ENCODE measurements at places on chromosomes 16 and 17.

GRCh38 chr17:56913000-56913311 lies 893 bp downstream of the TRIM25 start:
- no peak for DNase-seq

DNA sequence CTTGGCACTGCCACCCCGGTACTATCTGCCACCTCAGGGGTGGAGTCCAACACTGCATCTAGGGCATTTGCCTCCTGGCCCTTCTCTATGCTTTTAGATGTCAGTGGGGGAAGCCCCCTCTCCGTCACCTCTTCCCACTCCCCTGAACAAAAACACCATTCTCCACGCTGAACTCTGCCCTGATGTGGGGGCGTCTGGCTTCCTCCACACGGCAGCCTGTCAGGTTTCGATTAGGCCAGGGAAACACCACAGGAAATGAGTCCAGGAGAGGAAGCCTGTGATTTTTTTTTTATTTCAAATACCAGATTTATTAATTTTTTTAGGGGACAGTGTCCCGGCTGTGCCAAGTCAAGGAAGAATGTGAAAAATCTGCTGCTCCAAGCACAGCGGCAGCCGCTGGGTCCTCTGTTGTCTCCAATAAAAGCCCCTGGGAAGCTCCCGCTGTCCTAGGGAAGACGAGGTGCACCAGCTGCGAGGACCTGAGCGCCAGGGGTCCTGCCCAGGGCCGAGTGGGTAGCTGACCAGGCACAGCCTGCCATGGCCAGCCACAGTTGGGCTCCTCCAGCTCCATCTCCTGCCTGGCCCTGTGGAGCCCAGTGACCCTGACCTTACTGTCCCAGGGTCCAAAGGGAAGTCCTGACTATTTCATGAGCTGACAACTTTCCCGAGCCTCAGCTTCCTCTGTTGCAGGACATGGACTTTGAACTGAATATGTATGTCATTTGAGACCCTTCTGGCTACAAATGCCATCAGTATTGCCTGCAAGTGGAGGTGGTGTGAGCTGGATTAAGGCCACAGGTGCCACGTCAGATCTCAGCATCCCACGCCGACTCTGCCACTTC lies 336.7 kb downstream of the FOXL1 start:
- no peak for DNase-seq

- DNase-seq = no peak
Measured at GRCh38 chr17:65852911-65853310, 291.5 kb upstream of the AXIN2 start.

GRCh38 chr17:73069164-73069770 lies 23.2 kb downstream of the SLC39A11 start:
- DNase-seq = no peak

DNA sequence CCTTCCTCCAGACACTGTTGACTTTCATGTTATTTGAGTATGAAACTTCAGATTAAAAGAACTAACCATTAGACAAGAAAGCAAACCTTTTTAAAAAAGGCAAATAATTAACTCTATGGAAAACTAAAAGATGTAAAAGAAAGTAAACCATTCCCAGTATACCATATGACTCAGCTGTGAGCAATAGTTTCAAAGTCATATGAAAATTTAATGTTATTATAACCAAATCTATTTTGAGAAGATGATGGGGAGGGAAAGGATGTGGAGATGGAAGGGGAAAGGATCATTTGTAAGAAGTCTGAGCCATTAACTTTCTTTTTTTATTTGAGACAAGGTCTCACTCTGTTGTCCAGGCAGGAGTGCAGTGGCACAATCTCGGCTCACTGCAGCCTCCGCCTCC lies 131.8 kb downstream of the IRX5 start:
- no peak for DNase-seq

DNA sequence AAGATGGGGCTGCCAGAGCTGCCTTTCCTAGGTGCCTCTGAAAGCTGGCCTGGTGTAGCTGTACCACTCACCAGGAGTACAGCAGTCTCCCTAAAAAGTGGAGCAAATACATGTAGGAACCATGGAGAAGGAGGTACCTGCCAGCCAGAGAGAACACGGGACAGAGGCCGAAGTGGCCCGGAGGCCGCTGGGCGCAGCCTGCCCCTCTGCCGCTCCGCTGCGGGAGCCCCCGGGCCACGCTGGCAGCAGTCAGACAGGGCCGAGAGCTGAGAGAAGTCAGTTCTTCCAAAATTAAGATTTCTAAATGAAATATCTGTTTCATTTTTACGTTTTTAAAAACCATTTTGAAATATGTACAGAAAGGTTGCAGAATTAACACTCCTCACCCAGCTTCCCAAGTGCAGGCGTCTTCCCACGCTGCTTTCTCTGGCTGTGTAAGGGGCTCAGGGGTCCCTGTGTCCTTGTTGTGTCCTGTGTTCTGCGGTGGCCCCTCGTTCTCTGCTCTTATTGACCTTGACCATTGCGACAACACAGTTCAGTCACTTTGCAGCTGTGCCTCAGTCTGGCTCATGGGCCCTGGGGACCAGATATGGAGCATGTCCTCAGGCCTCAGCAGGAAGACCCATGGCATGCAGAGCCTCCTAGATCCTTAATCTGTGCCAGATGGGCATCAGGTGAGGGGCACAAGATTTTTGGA lies 5.0 kb downstream of the MAPK8IP3 start:
- DNase-seq = no peak

DNA sequence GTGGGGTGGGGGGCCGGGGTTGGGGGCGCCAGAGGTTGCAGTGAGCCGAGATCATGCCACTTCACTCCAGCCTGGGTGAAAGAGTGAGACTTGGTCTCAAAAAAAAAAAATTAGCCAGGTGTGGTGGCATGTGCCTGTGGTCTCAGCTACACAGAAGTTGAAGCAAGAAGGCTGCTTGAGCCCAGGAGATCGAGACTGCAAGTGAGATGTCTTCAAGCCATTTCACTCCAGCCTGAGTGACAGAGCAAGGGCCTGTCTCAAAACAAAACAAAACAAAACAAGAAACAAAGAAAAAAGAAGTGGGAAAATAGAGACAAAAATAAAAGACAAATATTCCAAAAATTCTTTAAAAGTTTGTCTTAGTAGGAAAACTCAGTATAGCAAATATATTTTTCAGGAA lies 135.1 kb upstream of the CORO6 start:
- no peak for DNase-seq

DNA sequence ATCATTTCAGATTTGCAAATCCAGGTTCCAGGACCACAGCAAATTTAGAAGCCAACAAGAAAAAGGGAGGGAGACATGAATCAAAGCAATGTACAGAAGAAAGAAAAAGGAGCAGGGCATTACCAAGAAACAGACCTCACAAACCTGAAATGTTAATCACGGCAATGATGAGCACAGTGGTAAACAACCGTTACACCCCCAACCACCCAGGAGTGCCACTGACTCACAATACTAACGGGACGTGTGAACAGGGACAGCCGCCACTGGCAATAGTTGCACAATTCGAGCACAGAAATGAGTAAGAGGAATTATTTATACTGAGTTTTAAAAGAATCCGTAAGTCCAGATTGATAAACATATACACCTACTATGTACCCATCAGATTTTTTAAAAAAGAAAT lies 13.8 kb downstream of the USP22 start:
- DNase-seq = peak; percentile 42

GRCh38 chr16:47925811-47926460 lies 229.9 kb downstream of the ABCC12 start:
- DNase-seq = no peak

GRCh38 chr17:45914047-45914717 lies 19.8 kb downstream of the MAPT start:
- no peak for DNase-seq

- no peak for DNase-seq
Measured at GRCh38 chr16:27617665-27618064, 67.7 kb downstream of the KATNIP start.

DNA sequence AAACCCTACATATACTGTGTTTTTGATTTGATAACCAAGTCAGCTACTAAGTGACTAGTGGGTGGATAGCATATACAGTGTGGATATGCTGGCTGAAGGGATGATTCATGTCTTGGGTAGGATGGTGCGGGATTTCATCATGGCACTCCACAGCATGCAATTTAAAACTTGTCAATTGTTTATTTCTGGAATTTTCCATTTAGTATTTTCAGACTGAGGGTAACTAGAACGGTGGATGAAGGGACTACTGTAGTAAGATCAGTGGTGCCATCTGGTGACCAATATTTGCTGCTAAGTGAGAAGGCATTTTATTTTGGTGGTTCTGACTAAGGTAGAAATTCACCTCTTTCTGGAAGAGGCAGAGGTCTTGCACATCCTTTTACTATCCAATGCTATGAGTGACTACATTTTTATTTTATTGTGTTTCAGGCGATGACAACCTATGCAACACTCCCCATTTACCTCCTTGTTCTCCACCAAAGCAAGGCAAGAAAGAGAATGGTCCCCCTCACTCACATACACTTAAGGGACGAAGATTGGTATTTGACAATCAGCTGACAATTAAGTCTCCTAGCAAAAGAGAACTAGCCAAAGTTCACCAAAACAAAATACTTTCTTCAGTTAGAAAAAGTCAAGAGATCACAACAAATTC lies 3.1 kb downstream of the CDC6 start:
- peak; percentile 72 for DNase-seq

GRCh38 chr16:31472709-31473203 lies 804 bp downstream of the TGFB1I1 start:
- DNase-seq = peak; percentile 64

- DNase-seq = no peak
Measured at GRCh38 chr16:8892101-8892575, 10.0 kb downstream of the LITAFD start.

DNA sequence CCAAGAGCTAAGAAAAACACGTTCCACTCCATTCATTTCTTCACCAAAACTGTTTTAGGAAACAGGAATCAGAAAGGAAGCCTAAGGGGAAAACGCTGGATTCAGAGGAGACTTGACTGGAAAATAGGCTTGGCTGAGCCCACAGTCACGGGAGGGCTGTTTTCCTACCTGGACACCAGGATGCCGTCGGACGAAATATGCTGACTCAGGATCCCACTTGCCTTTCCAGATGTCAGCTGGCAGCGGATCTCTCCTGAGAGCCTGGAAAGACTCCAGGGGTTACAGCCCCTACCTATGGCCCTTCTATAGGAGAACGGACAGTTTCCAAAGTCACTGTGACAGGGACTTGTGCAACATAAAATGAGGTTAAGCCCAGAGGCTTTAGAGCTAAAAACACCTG lies 245.1 kb downstream of the C16orf95 start:
- no peak for DNase-seq

GRCh38 chr17:80872001-80872500 lies 119.6 kb upstream of the CHMP6 start:
- no peak for DNase-seq

- no peak for DNase-seq
Measured at GRCh38 chr17:29449865-29450671, 59.9 kb downstream of the TAOK1 start.

DNA sequence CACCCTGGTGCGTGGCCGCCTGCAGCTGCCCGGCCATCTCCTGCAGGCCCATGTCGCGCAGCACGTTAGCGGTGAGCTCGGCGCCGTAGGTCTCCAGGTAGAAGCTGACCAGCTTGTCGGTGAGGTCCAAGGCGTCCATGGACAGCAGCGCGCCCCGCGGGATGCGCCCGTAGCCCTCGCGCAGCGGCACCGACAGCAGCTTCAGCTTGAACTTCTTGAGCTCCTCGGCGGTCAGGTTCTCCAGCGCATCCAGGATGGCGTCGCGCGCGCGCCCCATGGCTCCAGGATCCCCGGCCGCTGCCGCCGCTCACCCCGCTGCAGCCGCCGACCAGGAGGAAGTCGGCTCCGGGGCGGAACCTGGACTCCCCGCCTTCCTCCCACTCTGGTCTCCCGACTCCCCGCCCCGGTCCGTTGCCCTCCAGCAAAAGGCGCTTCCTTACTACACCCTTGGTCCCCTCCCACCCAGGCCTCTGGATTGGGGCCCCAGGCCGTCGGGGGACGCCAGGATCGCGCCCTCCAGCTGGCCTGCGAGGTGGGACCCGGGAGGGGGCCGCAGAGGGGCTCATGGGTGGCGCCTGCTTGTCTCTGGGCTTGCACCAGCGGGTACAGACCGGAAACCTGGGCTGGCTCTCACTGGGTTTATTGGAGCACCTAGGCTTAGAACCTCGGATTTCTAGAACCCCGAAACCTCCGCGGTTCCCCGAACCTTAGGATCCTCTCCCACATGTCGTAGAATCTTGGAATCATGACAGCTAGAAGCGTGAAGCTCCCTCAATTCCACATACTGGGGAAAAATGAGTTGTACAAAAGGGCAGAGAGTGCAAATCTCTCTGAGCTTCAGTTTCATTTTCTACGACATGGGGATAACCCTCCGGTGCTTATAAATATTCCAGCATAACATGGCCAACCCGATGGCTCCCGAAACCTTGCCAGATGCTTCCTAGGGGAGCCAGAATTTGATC lies at the start of gene PYCARD:
TSS of gene PYCARD (minus strand) at position 347 of the 962 bp plus-strand sequence. CDS start at position 277, 70 bp downstream.
- DNase-seq = peak; percentile 87

DNA sequence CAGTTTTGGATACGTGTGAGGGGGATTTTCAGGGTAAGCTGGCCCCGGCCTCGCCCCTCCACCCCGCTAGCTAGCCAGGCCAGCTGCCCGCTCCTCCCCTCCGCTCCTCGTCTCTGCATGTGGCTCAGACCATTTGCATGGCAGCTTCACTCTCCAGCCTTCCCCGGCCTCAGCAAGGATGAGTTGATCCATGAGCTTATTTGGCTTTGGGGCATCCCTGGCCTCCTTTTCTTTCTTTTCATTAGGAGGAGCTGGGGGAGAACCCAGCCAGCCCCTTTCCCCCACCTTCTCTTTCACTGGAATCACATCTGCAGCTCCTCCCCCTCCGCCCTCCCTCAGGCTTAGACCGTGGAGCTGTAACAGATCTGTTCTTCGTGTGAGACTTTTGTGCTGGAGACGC lies 30.7 kb downstream of the ELAC2 start:
- DNase-seq = no peak

DNA sequence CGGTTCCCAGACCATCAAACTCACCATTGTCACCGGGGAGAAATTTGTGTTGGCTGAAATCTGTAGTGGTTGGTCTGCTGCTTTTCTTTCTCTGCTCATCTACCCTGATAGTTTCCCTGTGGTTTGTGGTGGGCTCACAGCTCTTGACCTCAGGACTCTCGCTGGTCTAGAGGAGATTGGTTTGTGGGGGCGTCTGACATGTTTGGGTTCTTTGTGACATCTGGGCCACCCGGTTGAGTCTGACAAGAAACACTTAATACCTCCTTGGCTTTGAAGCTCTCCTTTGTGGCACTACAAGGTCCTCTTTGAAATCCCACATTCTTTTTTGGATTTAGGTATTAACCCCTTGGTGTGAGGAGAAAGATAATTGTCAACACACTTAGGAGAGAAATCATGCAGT lies 662.0 kb downstream of the WWOX start:
- DNase-seq = peak; percentile 20

GRCh38 chr17:62750631-62751051 lies 57.5 kb downstream of the MARCHF10 start:
- no peak for DNase-seq

DNA sequence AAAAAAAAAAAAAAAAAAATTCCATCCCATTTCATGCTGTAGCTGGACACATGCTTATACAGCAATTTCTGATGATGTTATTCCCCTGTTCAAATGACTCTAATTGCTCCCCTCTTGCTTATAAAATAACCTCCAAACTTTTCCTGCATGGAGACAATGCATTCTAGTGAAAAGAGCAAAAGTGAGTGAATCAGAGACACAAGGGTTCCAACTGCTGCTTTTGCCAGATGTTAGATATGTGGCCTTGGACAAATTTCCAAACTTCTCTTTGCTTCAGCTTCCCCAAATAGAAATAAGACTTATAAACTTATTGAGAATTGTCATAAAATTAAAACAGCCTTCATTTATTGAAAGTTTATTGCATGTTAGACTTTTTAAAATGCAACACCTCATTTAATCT lies 65.0 kb upstream of the AXIN2 start:
- DNase-seq = no peak
